ENCODE measurements at places on chromosomes 13 and 19.

GRCh38 chr19:38304866-38305429 lies 897 bp downstream of the C19orf33 start:
- DNase-seq: peak; percentile 93

DNA sequence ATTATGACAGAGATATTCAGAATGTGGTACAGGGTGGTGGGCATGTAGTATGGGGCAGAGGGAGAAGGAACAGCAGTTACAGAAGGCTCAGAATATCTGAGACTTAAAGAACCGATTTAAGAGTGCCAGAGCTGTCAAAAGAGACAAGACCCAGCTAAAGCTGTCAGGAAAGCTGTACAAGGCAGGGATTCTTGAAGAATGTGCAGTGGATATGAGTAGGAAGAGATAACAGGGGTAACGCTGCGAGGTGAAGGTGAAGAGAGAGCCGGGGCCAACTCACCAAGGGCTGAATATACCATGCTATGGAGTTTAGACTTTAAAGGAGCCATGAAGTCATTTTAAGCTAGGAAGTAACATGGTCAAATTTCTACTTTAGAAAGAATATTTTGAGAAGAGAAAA lies 381.0 kb downstream of the DIAPH3 start:
- DNase-seq: no peak

DNA sequence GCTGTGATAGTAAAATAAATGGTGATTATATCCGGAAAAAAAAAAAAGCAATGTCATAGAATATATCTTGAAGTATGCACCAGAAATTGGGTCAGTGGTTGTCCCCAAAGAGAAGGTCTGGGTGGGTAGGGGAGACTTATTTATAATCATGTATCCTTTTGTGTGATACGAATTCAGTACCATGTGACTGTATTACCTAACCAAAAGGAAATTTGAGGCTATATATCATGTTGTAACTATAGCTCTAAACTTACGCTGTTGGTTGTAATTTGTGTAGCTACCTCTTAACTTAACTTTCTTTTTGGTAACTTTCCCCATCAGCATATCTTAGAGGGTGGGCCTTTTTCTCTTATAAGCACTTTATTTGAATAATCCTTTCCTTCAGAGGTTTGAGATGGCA lies 25.2 kb upstream of the KCTD4 start:
- DNase-seq: no peak

DNA sequence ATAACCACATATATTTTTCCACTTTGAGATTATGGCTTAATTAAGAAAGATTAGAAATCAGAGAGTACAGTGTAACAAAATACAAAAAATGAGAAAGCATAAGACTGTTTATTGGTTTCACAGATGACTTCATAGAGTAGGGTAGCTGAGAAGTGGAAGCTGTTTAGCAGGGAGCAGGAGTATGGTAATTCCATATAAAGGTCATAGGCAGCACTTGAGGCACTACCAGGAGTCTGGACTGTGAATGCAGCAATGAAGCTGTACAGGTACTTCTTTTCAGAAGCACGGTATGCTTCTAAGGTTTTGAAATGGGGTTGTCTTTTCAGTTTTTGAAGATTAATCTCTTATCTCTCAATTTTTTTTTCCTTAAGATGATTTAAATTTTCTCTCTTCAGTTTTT lies 69.2 kb downstream of the MICU2 start:
- DNase-seq: no peak

GRCh38 chr19:33468361-33469170 lies 53.0 kb downstream of the PEPD start:
- no peak for DNase-seq

GRCh38 chr13:20301403-20302071 lies 69.4 kb upstream of the GJB6 start:
- no peak for DNase-seq

DNA sequence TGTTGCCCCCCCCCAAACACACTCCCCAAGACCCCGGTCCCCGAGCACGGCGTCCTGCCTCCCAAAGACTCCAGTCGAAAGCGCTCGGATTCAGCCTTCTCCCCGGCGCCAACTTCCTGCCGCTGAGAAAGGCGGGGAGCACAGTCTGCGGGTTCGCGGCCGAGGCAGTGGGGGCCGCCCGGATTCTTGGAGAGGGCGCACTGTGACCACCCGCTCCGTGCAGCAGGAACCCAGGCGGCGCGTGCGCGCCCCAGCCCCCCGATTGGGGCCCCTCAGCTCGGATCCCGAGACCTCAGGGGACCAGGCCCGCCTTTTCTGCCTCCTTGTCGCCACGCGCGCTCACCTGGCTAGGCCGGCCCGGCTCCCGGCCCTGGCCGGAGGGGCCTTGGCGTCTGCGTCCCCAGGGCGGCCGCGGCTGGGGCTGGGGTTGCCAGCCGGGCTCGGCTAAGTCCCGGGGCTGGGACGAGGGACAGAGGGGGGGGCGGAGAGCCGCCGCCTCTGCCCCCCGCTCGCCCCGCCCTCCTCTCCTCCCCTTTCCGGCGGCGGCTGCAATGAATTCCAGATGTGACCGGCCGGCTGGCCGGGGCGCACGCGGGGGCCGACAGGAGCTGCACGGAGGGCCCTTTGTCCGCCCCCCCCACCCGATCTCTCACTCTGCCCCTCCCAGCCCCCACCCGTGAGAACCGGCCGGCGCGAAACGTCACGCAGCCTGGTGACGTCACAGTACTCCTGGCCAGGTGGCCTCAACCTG lies at the start of gene S1PR2:
S1PR2 (minus strand) TSS at position 471 of the 751 bp plus-strand sequence. CDS start 6,426 bp downstream, outside the sequence.
- peak; percentile 86 for DNase-seq

GRCh38 chr13:108451121-108451520 lies 178.3 kb upstream of the MYO16 start:
- DNase-seq: no peak

DNA sequence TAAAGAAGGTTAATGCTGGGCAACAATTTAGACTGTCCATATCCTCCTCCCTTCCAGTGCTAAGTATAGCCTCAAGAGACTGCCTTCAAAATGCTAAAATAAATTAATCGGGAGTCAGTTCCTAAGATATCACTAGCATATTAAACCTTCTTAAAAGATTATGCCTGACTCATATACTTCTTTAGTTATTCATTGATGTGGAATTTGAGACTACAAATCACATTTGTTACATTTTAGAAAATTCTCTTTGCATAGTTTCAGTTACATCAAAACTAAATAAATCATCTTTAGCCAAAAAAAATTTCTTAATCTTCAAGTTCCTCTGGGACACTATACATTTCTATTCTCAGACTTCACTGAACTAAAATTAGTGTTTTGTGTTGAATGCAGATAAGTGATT lies 769.1 kb downstream of the PCDH9 start:
- DNase-seq: no peak

- peak; percentile 62 for DNase-seq
Measured at GRCh38 chr13:40340368-40341095, 325.9 kb downstream of the FOXO1 start.

DNA sequence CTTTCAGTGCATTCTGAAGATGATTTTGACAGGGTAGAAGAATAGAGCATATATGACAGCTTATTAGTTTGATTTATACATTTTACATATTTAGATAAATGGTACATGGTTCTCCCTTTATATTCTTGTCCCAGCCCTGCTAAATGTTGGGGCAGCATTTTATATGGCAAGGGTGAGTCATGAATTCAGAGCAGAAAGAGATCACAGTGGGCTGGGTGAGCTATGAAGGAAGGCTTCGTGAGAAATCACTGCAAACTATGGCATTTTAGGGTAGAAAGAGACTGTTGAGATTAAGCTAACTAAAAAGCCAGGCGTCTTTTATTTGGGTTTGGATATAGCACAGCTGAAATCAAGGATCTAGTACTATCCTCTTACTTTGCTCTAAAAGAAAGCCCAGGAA lies 23.9 kb upstream of the METTL21C start:
- DNase-seq: no peak

DNA sequence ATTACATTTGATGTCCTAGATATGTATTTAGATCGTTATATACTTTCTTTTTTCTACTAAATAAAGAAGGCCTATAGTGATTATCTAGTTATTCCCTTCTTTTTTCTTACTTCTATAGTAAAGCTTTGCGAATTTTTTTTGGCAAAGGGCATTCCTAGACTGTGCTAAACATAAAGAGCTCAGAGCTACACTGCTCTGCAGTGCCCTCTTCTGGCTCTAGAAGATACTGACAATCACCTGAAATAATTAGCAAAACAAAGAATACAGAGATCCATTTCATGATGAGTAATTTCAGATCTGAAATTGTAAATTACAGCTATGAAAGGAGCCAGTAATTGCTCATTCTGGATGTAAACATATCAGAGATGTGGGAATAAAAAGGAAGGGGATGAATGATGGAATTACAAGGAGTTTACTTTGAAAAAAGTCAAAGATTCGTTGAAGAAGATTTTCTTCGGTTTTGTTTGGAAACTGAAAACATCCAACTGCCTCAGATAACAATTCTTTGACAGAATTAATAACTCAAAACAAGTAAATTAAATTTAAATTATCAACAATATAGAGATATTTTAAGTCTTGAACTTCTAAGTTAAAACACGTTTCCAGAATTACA lies 288.5 kb downstream of the NALCN start:
- no peak for DNase-seq

DNA sequence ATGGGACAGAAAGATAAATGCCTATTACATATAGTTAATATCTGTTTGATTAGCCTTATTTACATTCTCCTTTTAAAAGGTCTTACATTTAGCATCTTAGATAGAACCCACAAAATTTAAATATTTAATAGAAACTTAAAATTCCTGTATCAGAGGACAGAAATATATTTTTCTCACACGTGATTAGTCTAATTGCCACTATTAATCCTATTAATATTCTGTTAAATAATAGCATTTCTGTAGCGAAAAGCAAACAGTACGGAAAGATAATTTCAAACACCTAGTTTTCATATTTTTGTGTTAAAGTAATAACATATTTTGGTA lies 380 bp upstream of the ZNF30 start:
- DNase-seq: no peak

DNA sequence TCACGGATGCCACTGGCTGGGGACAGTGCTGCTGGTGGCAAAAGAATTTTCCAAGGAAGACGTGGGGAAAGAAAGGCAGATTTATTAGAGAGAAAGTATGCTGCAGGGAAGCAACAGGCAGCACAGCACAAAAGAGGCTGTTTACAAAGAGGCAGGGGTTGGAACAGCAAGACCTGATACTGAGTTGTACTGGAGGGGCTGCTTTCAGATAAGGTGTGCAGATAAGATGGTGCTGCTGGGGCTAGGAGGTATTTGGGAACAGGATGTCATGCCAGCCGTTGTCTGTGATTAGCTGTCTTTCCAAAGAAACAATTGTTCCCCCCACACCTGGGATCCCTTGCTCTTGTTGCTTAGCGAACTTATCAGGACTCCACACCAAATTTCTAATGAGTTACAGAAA lies 2023.3 kb upstream of the PCDH20 start:
- DNase-seq: no peak

GRCh38 chr13:50466456-50466855 lies 377.0 kb downstream of the DLEU7 start:
- DNase-seq: no peak

- no peak for DNase-seq
Measured at GRCh38 chr13:45773944-45774343, 71.8 kb downstream of the CBY2 start.

- no peak for DNase-seq
Measured at GRCh38 chr19:4278010-4278409, 1.1 kb upstream of the SHD start.

DNA sequence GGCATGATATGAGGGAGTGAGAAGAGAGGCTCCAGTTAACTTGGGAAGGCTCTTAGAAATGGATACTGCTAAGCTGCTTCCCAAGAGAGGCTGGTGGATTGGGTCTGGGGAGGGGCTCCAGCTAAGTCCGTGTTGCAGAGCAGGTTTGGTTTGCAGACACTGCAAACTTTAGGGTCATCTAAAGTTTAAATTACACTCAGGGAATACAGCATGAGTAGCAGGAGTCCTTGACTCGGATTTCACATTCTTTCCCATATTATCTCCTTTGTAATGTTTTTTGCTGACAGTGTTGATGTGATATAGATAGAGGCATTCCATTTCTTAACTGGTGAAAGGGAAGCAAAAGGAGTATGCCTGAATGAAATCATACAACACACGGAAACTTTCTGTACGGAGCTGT lies 31.9 kb downstream of the SGCG start:
- peak; percentile 41 for DNase-seq

- DNase-seq: no peak
Measured at GRCh38 chr19:38759590-38760003, 13.7 kb downstream of the LGALS7 start.

- no peak for DNase-seq
Measured at GRCh38 chr13:112750570-112750969, 60.7 kb downstream of the ATP11A start.

DNA sequence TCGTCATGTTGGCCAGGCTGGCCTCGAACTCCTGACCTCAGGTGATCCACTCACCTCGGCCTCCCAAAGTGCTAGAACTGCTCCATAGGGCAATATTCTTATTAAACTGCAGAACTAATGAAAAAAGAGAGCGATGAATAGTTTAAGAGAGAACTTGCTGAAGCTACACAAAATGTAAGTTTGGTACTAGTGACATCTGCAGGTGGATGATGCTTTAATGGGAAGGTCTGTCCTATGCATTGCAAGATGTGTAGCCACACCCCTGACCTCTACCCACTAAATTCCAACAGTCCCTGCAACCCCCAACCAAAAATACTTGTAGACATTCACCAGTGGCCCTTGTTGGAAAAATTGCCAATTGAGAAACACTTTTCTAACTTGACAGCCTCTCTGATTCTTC lies 117.8 kb downstream of the NALCN start:
- DNase-seq: no peak

DNA sequence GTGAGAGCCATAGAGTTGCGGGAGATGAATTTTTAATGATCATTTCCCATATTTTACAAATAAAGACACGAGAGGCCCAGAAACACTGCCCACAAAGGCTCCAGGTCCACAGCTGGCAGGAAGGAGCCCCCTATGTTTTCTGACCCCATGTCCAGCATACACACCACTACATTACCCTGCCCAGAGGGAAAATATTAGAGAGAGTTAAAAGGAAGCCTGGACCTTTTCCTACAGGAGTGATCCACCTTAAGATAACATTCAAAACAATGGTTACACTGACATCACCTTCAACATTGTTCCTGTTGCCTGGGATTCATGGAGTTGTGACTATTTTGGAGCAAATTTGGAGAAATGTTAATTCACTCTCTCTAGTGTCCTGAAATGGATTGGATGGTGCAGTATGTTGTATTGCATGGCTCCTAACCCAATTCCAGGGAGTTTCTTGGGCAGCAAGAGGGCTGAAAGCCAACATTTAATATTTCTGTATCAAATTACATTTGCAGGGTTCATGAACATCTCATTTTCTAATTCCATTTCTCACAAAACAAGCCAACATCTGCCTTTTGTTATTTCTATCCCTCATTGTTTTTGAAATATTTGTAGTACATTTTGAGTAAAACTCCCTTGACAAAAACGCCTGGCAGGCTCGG lies 172.5 kb downstream of the DLEU7 start:
- no peak for DNase-seq

GRCh38 chr13:52399046-52399445 lies 6.9 kb downstream of the THSD1 start:
- DNase-seq: no peak

All from Caco-2 (cell line).